NCI-H1436 treated with DMSO at 0.1 percent for 48 hours (cell line): ENCODE measurements at places on chromosomes 12 and 14.

GRCh38 chr14:104214431-104215218, 76.2 kb downstream of the KIF26A start:
- DNase-seq, result no peak

DNA sequence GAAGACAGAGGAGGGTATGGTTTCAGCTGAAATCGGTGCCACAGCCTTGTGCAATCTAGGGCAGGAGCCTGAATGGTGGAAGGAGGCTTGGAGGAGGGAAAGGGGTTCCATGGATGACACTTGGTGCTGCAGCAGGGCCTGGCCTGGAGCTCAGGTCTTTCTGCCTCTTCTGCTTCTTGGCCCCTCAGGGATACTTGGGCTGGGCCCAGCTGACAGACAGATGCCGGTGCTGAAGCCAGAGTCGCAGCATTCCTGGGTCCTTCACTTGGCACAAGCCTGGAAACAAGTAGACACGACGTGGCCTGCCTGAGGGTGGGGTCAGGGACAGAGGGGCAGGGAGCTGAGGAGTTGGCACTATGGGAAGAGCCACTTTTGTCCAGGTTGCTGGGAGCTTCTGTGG, 4.4 kb upstream of the PLEKHD1 start:
- no peak for DNase-seq

DNA sequence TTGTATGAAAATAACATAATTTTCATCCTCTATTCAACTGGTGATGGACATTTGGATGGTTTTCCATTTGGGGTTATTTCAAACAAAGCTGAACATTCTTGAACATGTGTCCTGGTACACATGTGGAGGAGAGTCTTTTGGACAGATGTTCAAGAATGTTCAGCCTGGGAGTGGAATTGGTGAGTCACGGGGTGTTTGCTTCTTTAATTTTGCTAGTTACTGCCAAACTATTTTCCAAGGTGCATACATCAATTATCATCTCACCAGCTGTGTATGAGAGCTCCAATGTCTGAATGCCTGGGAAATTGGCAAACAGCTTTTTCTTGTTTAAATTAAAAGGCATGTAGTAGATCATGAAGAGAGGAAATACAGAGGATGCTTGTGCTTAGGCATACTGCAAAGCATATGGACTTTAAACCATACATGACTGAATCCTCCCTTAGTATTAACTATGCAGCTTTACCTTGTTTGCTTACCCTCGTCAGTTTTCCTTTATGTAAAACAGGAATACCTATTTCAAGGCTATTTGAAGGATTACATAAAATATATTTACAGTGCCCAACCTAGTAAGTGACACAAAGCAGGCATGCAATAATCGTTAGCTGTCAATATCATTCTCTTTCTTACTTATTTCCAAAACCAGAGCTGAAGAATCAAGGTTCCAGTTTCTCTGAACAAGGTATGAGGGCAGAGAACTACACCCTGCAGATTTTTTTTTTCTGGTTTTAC, 152.1 kb downstream of the ITPR2 start:
- no peak for DNase-seq

DNA sequence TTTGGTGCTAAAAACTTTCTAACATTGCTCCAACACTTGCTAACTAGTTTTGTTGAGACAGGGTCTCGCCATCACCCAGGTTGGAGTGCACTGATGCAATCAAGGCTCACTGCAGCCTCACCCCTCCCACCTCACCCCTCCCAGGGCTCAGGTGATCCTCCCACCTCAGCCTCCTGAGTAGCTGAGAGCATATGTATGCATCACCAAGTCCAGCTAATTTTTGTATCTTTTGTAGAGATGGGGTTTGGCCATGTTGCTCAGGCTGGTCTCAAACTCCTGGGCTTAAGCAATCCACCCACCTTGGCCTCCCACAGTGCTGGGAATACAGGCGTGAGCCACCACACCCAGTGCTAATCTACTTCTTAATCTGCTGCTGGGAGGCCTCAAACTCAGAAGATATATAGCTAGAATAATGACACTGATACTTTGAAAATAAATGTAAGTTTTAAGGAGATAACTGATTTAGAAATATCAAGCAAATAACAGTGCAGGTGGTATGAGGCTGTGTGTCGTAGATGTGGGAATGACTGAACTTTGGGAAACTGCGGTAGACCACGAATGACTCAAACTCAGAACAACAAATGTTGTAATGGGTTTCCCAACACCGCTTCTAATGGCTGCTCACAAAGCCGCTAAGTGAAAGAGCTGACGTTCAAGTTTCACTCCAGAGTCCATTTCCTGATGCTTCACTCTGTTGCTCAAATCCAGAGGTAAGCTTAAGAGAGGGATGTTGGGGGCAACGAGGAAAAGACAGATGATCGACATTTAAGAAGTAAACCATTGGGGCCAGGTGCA, 10.0 kb downstream of the TMCC3 start:
- no peak for DNase-seq

GRCh38 chr14:95683793-95684192, 2.4 kb upstream of the TCL1B start:
- no peak for DNase-seq

DNA sequence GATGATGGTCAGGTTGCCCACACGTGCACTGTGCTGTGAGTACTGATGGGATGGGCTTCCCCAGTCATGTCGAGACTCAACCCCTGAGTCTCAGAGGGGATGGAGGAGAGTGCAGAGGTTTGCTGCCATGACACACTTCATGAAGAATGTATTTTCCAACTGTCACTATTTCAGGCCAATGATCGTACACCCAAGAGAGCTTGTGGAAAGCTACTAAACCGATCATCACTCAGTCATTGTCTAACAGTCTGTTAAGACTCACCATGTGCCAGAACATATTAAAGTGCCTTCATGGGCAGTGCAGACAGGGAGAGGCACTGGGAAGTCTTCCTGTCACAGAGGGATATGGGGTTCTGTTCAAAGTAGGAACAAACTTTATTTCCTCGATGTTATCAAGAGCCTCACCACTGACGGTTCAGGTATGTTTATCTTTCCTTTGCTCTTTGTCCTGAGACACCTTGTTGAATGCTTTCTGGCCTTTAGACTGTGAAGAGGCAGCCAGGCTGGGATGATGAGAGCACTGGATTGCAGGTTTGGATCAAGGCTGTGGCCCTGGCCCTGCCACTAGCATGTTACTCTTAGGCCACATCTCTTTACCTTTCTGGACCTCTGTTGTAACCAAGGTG, 41.6 kb upstream of the NTF3 start:
- DNase-seq, result no peak

DNA sequence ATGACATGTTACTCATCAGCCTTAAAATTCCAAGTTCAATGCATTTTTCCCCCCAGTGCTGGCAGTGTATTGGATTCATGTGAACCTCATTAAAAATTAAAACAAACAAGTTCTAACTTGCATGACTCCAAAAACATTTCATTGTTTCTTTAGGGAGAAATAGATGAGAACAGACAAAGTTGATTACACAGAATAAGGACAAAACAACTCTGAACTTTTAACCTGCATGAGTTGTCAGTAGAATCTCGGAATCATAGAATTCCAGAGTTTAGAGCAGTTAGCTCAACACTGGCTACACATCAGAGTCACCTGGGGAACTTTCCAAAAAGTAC, 127.5 kb downstream of the TMX1 start:
- DNase-seq, result no peak

DNA sequence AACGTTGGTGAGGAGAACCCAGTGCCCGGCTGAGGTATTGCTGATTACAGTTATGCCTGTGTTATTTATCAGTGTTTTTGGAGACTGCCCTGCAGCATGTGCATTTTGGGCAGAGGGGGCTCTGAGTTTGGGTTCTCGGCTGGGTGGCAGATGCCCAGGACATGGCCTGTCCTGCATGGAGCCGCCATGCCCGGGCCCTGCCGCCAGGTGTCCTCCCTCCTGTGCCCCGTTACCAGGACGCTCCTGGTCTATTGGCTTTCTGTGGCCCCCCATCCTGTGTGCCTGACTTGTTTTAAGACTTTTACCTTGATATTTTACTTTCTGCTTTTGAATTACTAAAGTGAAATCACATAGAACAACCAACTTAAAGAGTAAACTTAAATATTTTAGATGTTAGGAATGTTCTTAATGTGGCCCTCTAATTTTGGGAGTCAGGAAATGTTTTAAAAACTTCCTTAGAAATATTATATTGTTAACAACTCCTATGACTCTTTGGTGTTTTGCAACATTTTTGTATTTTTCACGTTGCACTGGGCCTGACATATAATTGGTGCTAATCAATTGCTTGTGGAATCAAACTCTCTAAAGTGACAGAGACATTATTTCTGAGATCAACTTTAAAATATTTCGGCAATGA, 51.8 kb downstream of the PRIMA1 start:
- DNase-seq, result no peak

DNA sequence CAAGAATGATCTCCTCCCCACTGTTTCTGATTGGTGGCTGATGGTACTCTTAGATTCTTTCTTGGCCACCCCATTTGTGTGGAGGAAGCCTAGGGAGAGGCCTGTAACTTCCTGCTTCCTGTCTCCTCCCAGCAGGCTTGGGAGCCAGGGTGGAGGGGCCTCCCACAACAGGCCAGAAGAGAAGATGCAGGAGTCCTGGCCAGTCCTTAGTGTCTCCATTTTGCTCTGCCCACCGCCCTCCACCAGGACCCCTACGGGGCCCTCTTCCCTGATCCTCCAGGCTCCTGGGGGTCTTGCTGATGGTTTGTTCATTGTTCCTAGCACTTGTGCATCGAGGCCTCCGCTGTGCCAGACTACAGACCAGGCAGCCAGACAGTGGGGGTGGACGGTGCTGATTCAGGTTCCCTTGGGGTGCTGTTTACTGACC, 6.8 kb downstream of the TSPAN9 start:
- DNase-seq, result no peak

- no peak for DNase-seq
Measured at GRCh38 chr12:92629349-92630065, 73.3 kb upstream of the PLEKHG7 start.

GRCh38 chr12:121789800-121790728, 3.4 kb downstream of the RHOF start:
- no peak for DNase-seq

GRCh38 chr14:92945959-92946846, 23.3 kb downstream of the CHGA start:
- no peak for DNase-seq

DNA sequence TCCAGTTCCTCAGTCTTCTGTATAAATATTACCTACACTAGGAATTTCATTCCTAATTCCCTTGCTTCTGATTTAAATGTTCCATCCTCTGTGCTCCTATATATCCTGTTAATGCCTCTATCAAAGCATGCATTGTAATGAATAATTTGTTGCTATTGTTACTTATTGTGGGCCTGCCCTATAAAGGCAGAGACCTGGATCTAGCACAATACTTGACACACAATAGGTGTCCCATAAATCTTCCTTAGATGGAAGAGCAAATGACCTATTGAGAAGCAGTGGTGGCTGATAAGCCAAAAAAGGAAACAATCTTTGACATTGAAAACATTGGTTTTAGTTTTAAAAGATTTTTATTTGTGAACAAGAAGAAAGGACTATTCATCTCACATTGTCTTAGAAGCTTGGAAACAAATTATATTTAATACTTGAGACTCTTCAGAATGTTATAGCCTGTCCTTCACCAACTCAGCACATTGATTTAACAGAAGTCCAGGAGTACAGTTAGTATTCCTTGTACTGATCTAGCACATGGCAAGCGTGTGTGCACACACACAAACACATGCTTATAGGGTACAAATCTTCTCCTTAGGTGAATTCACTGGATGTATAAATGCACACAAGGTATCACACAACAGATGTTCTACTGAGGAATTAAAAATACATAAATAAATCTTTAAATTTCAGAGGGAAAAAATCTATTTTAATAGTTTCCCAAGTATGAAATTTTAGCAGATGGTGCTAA, 135.9 kb downstream of the DUSP6 start:
- DNase-seq, result no peak

GRCh38 chr12:109188108-109188712, 71.8 kb downstream of the ACACB start:
- DNase-seq, result no peak

DNA sequence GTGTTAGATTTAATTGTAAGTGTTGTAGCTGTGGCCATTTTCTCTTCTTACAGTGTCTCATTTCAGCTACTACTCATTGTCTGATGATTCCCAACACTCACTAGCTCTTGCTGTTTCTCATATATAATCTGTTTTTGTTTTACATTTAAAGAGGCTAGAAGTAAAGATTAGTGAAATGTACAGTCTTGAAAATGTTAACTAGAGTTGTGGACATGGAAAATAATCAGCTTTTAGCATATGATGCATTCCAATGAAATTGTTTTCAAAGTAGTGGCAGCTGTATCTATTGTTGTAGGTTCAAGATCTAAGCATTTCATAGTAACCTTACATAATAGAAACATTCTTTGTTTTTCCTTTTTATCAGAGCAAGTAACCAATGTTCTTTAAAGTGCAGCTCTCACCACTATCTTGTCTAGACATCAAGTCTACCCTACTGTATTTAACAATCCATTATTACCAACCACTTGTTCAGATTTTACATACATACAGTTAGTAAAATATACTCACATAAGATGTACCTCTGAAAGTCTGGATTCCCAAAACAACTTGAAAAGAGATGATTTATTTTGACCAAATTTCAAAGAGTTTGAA, 76.9 kb downstream of the PPHLN1 start:
- no peak for DNase-seq

GRCh38 chr14:49879646-49880204, 13.2 kb upstream of the ARF6 start:
- DNase-seq, result peak; percentile 55

GRCh38 chr14:52944254-52944653, 6.6 kb downstream of the FERMT2 start:
- DNase-seq, result no peak

- DNase-seq, result no peak
Measured at GRCh38 chr12:121279507-121279915, 17.0 kb downstream of the CAMKK2 start.

GRCh38 chr12:41932470-41932991, 212.1 kb downstream of the GXYLT1 start:
- DNase-seq, result peak; percentile 71
